Stimulated activated CD4-positive, alpha-beta T cell treated with anti-CD3 and anti-CD28 coated beads, TNF-alpha, amount 100 ng/mL, for 1 hour (primary cell): ENCODE measurements at places on chromosomes 1 and 21.

- no peak for DNase-seq
These were observed 660.6 kb upstream of the B3GALT2 start for GRCh38 chr1:193846876-193847604.

DNA sequence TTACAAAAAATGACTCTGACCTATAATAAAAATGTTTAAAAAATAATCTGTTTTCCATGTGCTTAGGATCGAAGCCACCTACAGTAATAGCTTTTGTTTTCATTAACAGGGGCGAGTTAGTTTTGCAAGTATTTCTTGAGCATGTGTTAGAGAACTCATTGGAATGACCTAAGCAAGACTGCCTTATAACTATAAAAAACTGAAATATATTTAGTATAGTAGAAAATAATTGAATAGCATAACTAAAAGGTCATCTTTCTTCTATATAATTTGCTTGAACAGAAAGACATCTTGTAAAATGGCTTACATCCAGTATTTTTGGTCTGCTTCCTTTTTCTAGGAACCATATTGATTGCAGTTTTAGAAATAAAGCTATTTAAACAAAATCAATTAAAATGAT, 241.5 kb upstream of the NRIP1 start:
- no peak for DNase-seq

- no peak for DNase-seq
These were observed 27.7 kb downstream of the GIPC2 start for GRCh38 chr1:78073441-78073840.

- DNase-seq: no peak
These were observed 26.1 kb downstream of the PALMD start for GRCh38 chr1:99672038-99672437.

- DNase-seq: no peak
These were observed 96.0 kb upstream of the PAXBP1 start for GRCh38 chr21:32867597-32867996.

DNA sequence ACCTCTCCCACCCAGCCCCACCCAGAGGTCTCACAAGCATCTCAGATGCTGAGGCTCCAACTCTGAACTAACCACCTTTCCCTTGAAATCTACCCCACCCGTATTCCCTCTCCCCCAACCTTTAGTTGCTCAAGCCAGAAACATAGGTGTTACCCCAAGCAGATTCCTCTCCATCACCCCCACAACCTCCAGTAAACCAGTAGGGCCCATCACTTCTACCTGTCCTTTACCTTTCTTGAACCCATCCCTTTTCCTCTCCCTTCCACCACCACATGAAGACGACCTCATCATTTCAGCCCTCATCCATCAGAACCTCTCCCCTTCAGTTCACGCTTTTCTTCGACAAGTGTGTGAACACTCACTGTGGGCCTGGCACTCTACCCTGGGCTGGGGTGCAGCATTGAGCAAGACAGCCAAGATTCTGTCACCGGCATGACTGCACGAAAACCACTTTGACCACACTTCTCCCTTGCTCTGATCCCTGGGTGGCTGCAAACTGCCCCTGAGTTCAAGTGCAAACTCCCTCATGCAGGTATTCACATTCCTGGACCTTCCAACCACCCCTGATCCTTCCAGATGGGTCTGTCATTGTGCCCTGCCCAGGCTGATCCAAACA, 65.5 kb upstream of the LAPTM5 start:
- no peak for DNase-seq

DNA sequence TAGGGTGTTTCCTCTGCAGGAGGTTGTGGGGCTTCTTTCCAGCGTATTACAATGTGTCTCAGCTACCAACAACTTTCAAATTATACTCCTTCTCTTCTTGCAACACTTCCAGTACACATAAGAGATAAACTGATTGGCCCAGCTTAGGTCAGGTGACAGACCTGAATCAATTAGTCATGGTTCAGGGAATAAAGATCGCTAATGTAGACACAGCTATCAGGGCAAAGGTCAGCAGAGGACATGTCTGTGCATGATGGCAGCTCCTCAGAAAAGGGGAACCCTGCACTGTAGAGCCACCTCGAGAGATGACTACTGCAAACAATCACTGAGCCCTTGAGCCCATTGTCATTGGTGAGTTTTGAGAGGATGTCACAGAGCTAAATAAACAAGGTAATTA, 36.8 kb upstream of the PKN2 start:
- DNase-seq: no peak

DNA sequence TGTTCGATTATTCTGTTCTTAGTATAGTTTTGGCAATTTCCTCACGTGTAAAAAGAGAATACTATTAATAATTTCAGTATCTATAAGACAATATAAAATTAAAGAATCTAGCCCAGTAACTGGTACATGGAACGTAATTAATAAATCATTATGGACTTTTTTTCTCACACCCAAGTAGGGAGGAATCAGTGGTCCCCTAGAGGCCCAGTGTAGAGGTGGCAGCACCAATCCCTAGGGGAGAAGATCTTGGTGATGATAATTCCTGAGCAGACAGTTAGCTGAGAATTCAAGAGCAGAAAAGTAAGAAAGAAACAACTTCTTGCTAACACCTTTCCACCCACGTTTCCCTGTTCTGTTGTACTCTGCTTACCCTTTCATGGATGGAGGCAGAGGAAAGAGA, 19.7 kb upstream of the SELE start:
- no peak for DNase-seq

DNA sequence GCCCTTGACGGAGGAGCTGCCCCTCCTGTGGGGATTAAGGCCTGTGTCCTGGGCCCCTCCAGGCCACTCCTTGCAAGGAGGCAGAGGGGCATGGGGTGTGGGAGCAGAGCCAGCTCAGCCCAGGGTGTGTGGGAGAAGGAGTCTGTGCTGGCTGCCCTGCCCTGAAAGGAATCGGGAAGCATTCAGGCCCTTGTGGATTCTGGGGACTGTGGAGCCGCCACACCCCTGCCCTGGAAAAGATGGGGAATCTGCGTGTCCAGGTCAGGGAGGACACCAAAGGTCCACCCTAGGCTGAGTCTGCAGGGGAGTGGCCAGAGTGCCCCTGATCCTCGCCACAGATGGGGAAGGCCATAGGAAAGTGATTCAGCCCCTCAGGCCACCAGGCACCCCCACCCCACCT, 16.5 kb upstream of the PRDM16 start:
- DNase-seq: no peak

GRCh38 chr1:51482881-51483280, 36.2 kb downstream of the EPS15 start:
- no peak for DNase-seq

GRCh38 chr1:230230948-230231773, 164.1 kb downstream of the GALNT2 start:
- no peak for DNase-seq

GRCh38 chr1:2602311-2602835, 15.8 kb downstream of the PRXL2B start:
- no peak for DNase-seq

GRCh38 chr1:14138135-14138506, 438.1 kb downstream of the PRDM2 start:
- no peak for DNase-seq

GRCh38 chr1:181149326-181150125, 61.0 kb downstream of the IER5 start:
- peak; percentile 41 for DNase-seq

GRCh38 chr21:43278359-43278758, 109.6 kb downstream of the CRYAA start:
- DNase-seq: no peak

- DNase-seq: no peak
These were observed 648 bp upstream of the TRAPPC3 start for GRCh38 chr1:36149973-36150295.

DNA sequence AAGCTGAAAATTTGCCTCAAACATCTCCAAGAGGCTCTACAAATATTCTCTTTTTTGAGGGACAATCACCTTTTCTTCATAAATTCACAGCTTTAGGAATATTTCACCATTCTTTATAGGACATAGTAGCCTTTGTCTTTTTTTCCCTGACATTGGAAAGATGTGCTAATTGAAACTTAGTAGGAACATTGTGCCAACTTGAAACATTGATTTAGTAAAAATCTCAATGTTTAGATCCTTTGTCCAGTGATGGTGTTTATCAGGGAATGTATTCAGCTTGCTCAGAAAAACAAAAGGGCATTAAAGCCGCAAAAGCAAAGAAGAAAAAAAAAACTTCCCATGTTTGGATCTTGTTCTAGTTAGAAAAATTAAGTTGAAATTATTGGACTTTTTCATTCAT, 52.1 kb downstream of the DPT start:
- DNase-seq: no peak

GRCh38 chr1:2237773-2238172, 9.7 kb downstream of the SKI start:
- no peak for DNase-seq

GRCh38 chr1:4551706-4552105, 102.7 kb upstream of the AJAP1 start:
- DNase-seq: no peak

- DNase-seq: no peak
These were observed 135.8 kb upstream of the B3GALT2 start for GRCh38 chr1:193322211-193322610.

- no peak for DNase-seq
These were observed 47.6 kb downstream of the ATP6V1G3 start for GRCh38 chr1:198492872-198493271.

DNA sequence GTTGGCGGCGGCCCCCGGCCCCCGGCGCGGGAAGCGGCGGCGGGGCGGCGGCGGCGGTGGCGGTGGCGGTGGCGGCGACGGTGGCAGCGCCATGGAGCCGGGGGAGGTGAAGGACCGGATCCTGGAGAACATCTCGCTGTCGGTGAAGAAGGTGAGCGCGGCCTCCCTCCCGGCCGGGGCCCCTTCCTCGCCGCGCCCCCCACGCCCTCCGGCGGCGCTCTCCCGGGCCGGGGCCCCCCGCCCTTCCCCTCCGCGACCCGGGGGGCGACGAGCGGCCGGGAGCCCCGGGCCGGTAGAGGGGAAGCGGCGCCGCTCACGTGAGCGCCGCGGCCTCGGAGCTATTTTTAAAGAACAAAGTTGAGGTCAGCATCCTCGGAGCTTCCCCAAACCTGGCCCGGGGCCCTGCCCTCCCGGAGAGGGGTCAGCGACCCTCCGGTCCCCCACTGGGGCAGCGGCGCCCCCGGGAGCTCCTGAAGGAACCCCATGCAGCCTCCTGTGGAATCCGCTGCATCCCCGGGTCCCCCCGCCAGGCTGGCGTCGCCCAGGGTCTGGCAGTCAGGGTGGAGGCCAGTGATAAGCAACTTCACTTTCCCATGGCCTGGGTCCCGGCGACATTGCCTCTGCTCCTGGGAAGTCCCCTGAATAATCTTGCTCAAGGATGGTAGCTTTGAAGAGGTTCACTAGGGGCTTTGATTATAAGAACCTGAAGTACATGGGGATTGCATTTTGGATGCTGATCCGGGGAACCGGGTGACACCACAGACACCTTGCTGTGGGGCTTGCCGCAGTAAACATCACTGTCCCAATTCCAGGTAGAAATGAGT, 560 bp downstream of the PLEKHM2 start:
- DNase-seq: peak; percentile 25

- no peak for DNase-seq
These were observed 2.1 kb upstream of the WASF2 start for GRCh38 chr1:27491748-27492700.

GRCh38 chr1:243507672-243508302, 251.9 kb downstream of the SDCCAG8 start:
- no peak for DNase-seq

- no peak for DNase-seq
These were observed 722 bp downstream of the LHX8 start for GRCh38 chr1:75134647-75135572.

GRCh38 chr1:215458562-215458961, 108.5 kb upstream of the KCTD3 start:
- no peak for DNase-seq

DNA sequence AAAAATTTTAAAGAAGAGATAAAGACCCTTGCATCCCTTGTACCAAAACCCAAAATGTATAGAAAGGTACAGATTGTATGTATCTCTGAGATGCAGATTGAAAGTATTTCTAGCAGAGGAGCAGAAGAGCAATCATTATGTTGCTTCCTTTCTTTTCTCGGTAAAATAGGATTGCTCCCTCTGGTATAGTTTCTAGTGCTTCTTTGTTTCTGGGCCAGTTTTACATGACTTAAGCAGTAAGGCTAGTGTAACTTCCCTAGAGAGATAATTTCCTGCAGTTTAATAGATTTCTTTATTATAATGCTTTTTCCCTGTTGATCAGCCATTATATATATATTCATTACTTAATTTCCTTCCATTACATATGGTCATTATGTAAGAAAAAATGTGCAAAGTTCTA, 496.2 kb upstream of the RGS18 start:
- no peak for DNase-seq

GRCh38 chr1:110106013-110106941, 6.0 kb upstream of the UBL4B start:
- DNase-seq: no peak

DNA sequence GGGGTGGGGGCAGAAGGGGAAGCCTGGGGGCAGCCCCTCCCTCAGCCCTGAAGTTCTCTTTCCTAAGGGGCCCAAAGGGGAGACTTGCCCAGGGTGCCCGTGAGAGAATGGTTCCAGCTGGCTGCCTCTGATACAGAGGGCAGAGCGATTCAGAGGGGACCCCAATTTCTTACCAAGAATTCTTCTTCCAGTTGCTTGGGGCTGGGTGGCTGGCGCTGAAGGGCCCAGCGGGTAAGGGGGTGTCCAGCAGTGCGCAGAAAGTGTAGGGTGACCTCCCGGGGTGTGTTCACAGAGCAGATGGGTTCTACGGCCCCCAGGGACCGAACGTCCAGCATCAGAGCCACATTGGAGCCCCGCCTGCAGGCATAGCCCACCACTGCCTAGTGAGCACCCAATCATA, 2.5 kb downstream of the PTPN7 start:
- DNase-seq: no peak
